Eye (tissue), 1 donor: ENCODE measurements at places on chromosomes 11 and 22.
A peak's percentile ranks its signal among the peaks of the same experiment; 100 is the strongest.

- no peak for DNase-seq
Measured at GRCh38 chr11:28110821-28111200, 2.6 kb downstream of the METTL15 start.

- DNase-seq = no peak
Measured at GRCh38 chr11:45621588-45621987, 43.8 kb downstream of the CHST1 start.

DNA sequence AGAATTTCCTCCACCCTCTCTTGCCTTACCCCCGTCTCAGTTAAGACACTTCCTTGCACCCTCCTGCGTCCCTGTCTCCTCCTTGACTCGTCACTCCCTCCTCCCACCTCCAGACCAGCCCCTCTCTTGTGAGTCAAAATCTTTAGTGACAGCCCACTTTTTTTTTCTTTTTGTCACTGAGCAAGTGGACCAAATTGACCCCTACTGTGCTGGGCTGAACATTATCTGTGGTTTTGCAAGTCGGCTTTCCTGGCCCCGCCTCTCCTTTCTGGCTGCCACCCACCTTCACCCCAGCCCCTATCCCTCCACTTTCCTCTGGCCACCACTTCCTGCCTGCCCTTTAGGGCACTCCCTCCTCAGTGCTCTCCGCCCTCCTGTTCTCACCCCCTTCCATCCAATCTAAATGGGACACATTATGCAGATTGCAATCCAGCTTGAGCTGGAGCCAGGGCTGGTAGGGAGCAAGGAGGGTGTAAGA is at the start of gene APLNR:
TSS of gene APLNR (minus strand) at position 47 of the 478 bp plus-strand sequence. CDS start 246 bp downstream, outside the sequence.
- peak; percentile 48 for DNase-seq

- DNase-seq = no peak
Measured at GRCh38 chr11:62603072-62603408, 1.4 kb upstream of the MTA2 start.

DNA sequence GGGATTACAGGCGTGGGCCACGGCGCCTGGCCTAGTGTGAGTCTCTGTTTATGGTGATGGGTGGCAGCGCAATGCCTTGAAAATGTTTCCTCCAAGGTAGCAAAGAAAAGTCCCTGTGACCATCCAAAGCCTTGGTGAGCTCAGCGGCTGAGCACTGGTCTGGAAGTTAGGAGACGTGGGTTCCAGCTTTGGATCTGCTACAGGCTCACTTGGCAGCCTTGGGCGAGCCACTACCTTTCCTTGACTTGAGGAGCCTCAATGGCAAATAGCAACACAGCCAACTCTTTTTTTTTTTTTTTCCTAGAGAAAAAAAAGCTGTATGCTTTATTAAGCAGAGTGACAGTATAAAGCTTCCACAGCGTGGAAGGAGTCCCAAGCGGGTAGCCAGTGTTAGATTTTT is 61.3 kb upstream of the RASD2 start:
- DNase-seq = no peak

DNA sequence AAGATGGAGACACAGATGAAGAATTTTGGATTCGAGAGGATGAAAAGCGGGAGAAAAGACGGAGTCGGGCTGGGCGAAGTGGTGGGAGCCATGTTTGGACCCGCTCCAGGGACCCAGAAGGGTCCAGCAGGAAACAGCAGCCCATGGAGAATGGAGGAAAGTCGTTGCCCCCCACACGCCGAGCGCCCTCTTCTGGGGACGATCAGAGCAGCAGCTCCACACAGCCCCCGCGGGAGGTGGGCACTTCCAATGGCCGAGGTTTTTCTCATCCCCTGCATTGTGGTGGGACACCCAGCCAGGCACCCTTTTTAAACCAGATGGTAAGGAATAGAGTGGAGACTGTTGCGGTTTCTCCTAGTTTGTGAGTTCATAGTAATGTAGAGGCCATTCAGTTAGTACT is 22.8 kb upstream of the SLC25A18 start:
- no peak for DNase-seq
